IPS DF 19.7 (cell line): ENCODE measurements at places on chromosomes 2 and 18.

DNA sequence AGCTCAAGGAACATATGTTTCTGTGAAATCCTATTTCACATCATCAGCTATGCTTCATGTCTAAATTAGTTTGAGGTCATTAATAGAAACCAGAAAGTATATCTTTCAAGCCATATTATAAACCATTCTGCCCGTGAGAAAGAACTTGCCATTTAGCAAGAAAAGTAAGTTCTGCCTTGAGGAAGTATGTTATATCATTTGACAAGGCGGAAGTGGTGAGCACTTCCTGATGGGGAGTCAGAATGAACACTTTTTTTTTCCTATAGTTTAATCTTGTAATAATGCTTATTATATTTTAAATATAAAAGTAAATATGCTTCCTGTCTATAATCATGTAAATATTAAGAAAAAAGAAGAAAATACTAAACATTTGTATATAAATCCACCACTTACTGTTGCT, 39.3 kb upstream of the NRXN1 start:
- DNase-seq, result no peak

DNA sequence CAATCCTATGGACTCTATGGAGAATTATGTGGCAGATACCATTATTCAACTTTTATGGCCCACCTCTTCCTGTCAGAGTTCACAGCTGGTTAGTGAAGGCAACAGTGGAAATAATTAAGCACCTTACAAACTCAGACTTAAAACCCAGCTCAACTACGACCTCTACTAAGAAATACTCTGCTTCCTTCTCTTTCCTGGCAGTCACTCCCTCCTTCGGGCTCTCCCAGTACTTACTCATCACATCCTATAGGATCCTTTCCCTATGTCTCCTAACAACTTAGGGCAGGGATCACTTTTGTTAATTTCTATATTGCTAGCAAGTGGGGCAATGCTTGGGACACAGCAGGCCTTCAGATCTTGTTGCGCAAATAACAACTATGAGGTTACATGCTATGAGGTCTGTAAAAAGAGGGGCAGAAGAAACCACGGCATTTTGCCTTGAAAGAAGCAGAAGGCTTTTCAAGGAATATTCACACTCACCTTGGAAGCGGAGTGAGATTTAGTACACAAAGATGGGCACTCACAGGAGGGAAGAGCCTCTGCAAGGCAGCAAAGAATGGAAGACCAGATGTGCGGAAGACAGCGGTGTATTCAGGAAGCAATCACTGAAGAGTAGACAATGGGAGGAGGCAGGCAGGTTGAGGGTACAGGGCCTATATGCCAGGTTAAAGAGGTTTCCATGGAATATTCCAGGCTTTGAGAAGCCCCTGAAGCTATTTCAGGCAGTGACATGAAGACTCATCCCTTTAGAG, 2.1 kb downstream of the STK39 start:
- no peak for DNase-seq

- DNase-seq, result no peak
These were observed 169.5 kb downstream of the SLC8A1 start for GRCh38 chr2:40282428-40282827.

GRCh38 chr2:47554311-47554905, 151.5 kb downstream of the MSH2 start:
- DNase-seq, result no peak

- no peak for DNase-seq
These were observed 162.1 kb downstream of the ZEB2 start for GRCh38 chr2:144357623-144358373.

DNA sequence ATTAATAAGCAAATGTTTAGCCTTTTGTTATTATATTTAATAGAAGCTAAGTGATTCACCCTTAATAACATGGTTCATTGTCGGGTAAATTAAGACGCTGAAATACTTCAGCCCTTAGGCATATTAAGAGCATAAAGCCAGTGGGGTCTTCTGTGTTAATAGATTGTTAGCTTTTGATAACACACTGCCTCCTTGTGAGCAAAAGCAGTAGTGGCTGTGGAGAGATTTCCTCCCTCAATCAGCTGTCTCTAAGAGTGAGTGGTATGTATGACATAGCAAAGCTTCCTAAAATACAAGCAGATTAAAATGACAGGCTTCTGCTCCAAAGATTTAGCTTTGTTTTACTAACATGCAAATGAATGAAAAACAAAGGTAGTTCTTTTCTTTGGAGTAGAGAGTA, 143.7 kb upstream of the SYT4 start:
- DNase-seq, result no peak

GRCh38 chr2:24831221-24832072, 38.2 kb downstream of the CENPO start:
- no peak for DNase-seq

GRCh38 chr2:145096582-145096981, 576.7 kb upstream of the ZEB2 start:
- no peak for DNase-seq

- DNase-seq, result no peak
These were observed 273.7 kb downstream of the SLC4A3 start for GRCh38 chr2:219901155-219901554.
